ENCODE measurements at places on chromosomes 12 and 14. TPM values are rescaled to one million over a fixed set of nuclear protein-coding genes. Genes with fewer than 3 reads are reported as not detected.

Gene MAPK1IP1L
- total RNA-seq, result 216 TPM

DNA sequence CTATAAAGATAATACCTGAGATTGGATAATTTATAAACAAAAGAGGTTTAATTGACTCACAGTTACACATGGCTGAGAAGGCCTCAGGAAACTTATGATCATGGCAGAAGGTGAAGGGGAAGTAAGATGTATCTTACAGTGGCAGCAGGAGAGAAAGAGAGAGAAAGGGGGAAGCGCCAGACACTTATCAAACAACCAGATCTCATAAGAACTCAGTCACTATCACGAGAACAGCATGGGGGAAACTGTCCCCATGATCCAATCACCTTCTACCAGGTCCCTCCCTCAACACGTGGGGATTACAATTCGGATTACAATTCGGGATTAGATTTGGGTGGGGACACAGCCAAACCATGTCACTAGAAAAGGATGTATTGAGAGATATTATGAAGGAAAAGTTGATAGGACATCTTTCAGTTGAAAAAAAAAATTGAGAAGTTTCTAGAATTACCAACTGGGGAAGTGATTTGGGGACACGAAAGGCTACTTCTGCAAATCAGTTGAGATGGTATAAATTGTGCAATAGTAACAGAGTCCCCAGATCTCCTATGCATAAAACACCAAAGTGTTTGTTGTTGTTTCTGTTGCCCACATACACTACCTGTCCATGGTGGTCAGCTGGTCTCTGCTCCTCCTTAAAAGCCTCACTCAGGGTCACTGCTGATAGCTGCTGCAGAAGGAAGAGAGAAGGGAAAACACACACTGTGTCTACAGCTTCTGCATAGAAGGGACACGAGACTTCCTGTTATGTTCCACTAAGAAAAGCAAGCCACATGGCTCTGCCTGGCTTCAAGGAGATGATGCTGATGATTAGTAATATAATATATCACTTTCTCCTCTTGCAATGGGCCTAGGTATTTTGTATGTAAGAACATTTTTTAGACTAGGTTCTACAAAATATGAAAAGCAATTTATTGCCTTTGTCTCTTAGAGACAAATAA, 465.5 kb downstream of the PDZRN4 start:
- no peak for DNase-seq

DNA sequence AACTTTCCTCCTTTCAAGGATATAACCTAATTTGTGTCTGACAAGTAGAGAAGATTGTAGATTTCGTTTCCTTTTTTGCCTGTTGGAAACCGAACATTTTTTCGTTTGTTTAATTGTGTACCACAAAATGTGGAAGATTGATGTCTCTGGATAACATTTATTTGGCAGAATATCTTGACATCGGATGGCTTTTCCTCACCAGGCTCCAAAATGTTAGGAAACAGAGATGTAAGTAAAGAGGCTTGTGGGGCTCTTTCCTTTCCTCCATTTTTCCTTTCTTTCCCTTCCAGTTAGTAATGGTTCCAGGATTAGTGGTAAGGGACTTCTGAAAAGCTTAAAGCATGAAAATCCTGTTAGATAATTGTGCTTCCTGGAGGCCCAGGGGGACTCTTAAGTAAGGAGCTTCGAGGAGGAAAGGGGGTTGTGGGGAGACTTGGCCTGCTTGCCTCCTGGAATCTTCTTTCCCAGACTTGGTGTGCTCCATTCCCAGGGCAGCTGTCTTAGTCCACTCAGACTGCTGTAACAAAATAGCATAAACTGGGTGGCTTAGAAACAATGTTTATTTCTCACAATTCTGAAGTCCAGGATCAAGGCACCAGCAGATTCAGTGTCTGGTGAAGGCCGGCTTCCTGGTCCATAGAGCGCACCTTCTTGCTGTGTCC, 243.1 kb upstream of the PWP1 start:
- DNase-seq, result peak; percentile 32

DNA sequence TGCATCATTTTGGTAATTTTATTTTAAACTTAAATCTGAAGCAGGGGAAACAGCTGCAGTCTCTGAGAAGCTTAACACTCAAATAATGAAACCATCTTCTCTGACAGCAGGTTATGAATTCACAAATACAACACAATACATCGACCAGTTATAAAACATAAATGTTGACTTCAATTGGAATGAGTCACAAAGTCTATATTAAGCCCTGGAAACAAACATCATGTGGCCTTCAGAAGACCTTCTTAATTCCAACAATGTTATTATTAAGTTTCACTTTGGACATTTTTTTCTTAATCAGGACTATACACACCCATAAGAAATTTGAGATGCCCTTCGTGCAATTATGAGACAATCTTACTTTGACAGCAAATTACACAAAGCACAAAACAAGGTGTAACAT, 68.9 kb downstream of the CEP128 start:
- DNase-seq, result peak; percentile 13

DNA sequence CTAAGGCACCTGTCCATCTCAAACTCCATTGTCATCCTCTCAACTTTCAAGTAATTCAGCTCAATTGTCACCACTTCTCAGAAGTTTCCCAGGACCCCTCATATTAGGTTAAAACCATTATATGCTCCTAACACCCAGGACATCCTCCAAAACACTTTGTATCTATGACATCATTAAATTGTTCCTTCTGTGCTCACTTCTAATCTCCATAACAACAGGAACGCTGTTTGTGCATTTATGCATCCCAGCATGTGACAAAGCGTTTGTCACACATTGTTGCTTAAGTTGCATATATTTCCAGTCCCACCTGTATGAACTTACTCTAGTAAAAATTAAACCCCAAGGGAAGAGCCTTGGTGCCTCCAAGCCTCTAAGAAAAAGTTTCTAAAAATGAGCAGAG, 133.9 kb downstream of the TBX5 start:
- DNase-seq, result no peak

GRCh38 chr12:48119834-48120195, 651 bp downstream of the PFKM start:
- DNase-seq, result no peak

- no peak for DNase-seq
Observed at GRCh38 chr14:97033556-97034081, 236.4 kb downstream of the VRK1 start.

DNA sequence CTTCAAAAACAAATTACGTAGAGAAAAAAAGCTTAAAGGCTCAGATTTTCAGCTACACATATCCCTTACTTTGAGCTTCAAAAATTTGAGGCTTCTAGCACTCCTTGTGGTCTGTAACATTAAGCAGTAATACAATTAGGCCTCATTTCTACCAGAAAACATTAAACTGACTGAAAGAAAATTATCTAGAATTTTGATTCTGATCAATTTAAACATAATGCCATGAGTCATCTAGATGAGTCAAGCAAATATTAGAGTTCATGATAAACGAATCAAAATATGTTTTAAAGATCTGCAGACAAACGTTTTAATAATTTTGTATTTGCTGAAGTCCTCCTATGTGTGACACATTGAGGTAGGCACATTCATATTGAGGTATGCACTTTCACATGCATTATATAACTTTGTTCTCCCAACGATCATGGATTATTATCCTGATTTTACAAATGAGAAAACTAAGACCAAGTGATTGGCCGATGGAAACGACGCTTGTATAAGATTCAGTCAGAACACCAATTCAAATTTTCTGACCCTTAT, 4.3 kb downstream of the OSBPL8 start:
- DNase-seq, result no peak

Data from myocyte (in vitro differentiated cells).